ENCODE measurements at places on chromosomes 5 and 9. TPM values are rescaled to one million over a fixed set of nuclear protein-coding genes. Genes with fewer than 3 reads are reported as not detected.

The FAM163B gene
- polyA plus RNA-seq: not detected

The WNT8A gene
- not detected for polyA plus RNA-seq

The CSF1R gene
- polyA plus RNA-seq: 45.1 TPM

The SLC4A9 gene
- 0.18 TPM for polyA plus RNA-seq

The SLC1A1 gene
- polyA plus RNA-seq: 0.26 TPM

The AIF1L gene
- 21.5 TPM for polyA plus RNA-seq

The PKN3 gene
- polyA plus RNA-seq: 8.6 TPM

The PSD2 gene
- polyA plus RNA-seq: 0.31 TPM

The WDR38 gene
- 0.15 TPM for polyA plus RNA-seq

The IL3 gene
- polyA plus RNA-seq: not detected

The GDF9 gene
- 0.83 TPM for polyA plus RNA-seq

The ZNF454 gene
- 3.1 TPM for polyA plus RNA-seq

The IL33 gene
- polyA plus RNA-seq: 29.6 TPM

The CCL27 gene
- 0.67 TPM for polyA plus RNA-seq

The TMEFF1 gene
- 2.7 TPM for polyA plus RNA-seq

The PCDHA10 gene
- polyA plus RNA-seq: 0.25 TPM

Measured in hindlimb muscle (tissue), 1 donor.